ENCODE measurements at places on chromosomes 5 and 9.

DNA sequence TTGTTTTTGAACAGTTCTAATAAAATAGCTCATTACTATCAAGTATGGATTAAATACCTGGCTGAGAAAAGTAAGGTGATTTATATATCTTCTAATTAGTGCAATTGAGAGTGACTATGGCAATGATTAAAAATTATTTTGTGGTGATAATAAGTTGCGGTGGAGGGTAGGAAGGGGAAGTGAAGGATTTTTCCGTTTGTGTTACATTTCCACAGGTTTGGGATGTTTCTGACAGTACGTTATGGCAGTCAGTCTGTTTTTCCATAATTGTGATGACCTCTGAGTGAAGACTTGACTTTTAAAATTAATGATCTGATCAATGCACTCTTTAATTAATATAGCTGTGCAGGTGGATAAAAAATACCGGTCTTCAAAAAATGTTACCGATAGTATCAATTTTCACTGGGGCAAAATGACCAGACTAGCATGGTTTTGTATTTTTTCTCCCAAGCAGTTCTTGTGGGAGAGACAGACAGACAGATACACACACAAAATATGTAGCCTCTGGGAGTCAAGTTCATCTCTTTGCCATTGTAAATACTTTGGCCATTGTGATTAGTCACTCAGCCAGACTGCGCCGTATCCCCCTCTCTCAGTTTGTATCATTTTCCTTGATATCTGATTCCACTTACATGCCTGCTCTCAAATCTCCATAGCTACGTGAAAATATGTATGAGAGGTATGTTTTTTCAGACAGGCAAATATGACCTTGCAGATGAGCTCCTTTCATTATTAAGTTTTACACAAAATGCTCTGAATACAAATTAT, 60.2 kb downstream of the ARHGAP26 start:
- DNase-seq = no peak

- DNase-seq = no peak
Measured at GRCh38 chr5:116382874-116383266, 191.8 kb downstream of the SEMA6A start.

DNA sequence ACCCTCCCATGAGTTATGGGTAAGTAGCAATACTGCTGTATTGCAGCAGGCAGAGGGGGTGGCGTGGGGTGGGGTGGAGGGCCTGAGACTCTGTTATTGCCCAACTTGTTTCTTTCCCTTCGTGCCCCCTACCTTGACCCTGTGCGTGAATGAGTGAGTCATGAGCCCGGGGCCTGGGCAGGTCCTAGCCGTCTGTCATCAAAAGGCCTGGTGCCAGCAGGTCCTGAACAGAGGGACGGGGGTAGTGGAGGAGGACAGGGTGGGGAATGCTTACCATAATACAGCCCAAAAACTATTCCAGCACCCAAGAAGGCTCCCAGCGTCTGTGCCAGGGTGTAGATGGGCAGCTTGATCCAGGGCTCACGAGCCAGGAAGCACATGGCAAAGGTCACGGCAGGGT, 4.3 kb downstream of the AQP3 start:
- DNase-seq = no peak

GRCh38 chr5:58681943-58682342, 99.1 kb downstream of the RAB3C start:
- no peak for DNase-seq

DNA sequence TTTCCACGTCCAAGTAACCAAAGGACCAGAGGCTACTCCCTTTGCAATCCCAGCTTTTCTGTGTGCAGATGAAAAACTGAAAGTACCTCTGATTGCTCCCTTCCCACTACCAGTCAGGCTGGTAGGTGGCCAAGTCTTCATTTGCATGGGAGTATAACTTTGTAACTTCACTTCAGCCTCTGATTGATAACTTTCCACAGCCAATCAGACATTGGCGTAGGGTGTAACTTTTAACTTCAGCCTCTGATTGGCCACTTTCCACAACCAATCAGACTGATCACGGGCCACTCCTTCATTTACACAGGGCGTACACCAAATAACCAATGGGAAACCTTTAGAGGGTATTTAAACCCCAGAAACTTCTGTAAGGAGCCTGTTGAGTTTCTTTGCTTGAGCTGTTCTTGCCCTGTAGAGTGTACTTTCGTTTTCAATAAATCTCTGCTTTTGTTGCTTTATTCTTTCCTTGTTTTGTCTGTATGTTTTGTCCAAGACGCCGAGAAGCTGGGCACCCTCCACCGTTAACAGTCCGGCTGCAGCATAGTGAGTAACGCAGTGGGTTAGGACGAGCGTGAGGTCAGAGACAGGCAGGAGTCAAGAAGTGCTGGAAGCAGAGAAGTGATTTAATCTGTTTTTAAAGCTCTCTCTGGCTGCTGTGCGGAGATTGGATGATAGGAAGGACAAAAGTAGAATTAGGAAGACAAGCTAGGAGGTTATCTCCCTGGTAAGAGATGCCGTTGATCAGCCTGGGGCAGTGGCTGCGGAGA, 3.5 kb upstream of the EXOSC2 start:
- DNase-seq = no peak
